ENCODE measurements at places on chromosomes 12 and 14. TPM values are rescaled to one million over a fixed set of nuclear protein-coding genes. Genes with fewer than 3 reads are reported as not detected.

The IRAK3 gene
- total RNA-seq: 20.9 TPM

The ZNF10 gene
- total RNA-seq: 5.6 TPM

The CTSG gene
- not detected for total RNA-seq

The ENO2 gene
- total RNA-seq: 45.2 TPM

The CATSPERB gene
- total RNA-seq: not detected

The PRICKLE1 gene
- 5.7 TPM for total RNA-seq
